ENCODE measurements at places on chromosomes 16 and 17. TPM values are rescaled to one million over a fixed set of nuclear protein-coding genes. Genes with fewer than 3 reads are reported as not detected.

TP53TG3C gene
- total RNA-seq: not detected

ENO3 gene
- total RNA-seq: 12.9 TPM

CCDC78 gene
- total RNA-seq: 12.5 TPM

CA7 gene
- not detected for total RNA-seq

YPEL2 gene
- total RNA-seq: 2.3 TPM

PDILT gene
- total RNA-seq: not detected

KCNJ12 gene
- total RNA-seq: not detected

TEX14 gene
- total RNA-seq: 0.07 TPM

CALB2 gene
- total RNA-seq: 35.1 TPM

RAB26 gene
- total RNA-seq: 12.3 TPM

IL17C gene
- not detected for total RNA-seq

P4HB gene
- 750 TPM for total RNA-seq

DNA sequence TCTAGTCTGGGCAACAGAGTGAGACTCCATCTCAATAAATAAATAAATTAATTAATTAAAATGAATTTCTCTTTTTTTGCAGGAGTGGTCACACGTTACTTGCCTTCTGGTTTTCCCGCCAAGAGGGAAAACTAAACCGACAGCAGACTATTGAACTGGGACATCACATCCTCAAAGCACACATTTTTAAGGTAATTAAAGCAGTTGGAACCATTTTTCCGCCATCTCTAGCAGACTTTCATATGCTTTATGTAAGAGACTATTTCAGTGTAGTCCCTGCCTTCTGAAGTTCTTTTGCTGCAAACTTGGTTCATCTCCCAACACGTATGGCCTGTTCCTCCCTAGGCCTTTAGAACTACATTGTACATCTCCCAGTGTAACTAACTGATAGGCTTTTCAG is 66.5 kb downstream of the CYB561 start:
- no peaks in the 10 kb centered on the region for H3K4me1 ChIP-seq
- H3K27me3 ChIP-seq: no peaks in the 10 kb centered on the region
- no peak for DNase-seq
- peaks cover 6% of the 10 kb centered on the region for H3K36me3 ChIP-seq
- H3K27ac ChIP-seq: no peak overlapping the region
- H3K4me3 ChIP-seq: no peak overlapping the region

GRCh38 chr17:17387498-17388362 is 84.6 kb downstream of the NT5M start:
- DNase-seq: peak; percentile 89
- H3K4me1 ChIP-seq: peaks cover 15% of the 10 kb centered on the region
- H3K4me3 ChIP-seq: no peak overlapping the region

- no peak overlapping the region for H3K27ac ChIP-seq
- no peaks in the 10 kb centered on the region for H3K4me1 ChIP-seq
- DNase-seq: no peak
- H3K27me3 ChIP-seq: no peaks in the 10 kb centered on the region
Measured at GRCh38 chr16:3748307-3748706, 31.0 kb upstream of the TRAP1 start.

- H3K4me3 ChIP-seq: no peak overlapping the region
- H3K27ac ChIP-seq: no peak overlapping the region
- no peak for DNase-seq
- peaks cover 27% of the 10 kb centered on the region for H3K36me3 ChIP-seq
- peaks cover 22% of the 10 kb centered on the region for H3K27me3 ChIP-seq
- H3K4me1 ChIP-seq: peaks cover 34% of the 10 kb centered on the region
Measured at GRCh38 chr17:45388604-45389325, 43.9 kb downstream of the ARHGAP27 start.

DNA sequence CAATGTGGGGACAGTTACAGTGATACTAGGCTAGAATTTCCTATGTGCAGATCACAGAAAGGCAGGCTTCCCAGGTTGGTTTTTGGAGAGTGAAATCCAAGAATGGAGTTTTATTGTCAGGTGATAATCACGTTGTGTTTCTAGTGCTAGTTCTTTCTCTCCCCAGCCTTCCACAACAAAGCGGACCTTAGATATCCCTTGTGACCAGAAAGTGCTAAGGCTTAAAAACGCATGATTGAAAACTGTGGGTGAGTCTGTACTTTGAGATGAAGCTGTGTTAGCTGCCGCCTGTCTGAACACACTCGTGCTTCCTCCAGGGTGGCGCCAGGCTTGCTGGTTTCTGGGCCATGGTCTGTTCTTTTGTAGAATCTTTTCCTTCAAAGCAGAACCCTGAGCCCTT is 52.1 kb downstream of the BANP start:
- H3K27ac ChIP-seq: no peak overlapping the region
- no peak for DNase-seq
- H3K36me3 ChIP-seq: peaks cover 23% of the 10 kb centered on the region
- H3K4me3 ChIP-seq: no peak overlapping the region

GRCh38 chr17:6261466-6261865 is 173.5 kb downstream of the AIPL1 start:
- no peak overlapping the region for H3K27ac ChIP-seq
- peaks cover 97% of the 10 kb centered on the region for H3K27me3 ChIP-seq
- no peak for DNase-seq
- H3K4me3 ChIP-seq: no peak overlapping the region

DNA sequence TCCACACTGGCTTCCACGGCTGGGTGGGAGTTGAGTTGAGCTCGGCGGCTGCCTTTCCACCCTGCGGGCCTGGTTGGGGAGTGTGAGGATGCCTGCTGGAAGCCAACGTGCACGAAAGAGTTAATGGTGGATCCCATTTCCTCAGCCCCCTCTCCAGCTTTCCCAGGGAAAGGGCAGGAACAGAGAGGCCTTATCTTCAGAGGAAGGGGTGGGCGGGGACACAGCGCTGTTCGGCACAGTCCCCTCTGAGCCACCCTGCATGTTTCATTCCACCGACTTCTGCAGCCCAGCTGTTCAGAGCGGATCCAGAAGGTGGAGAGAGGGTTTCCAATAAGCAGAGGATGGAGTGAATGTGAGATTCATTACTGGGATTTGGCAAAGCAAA is 295.3 kb downstream of the SEC14L1 start:
- no peak for DNase-seq
- H3K4me1 ChIP-seq: no peaks in the 10 kb centered on the region
- H3K36me3 ChIP-seq: peaks cover 36% of the 10 kb centered on the region
- no peaks in the 10 kb centered on the region for H3K27me3 ChIP-seq
- H3K4me3 ChIP-seq: no peak overlapping the region

GRCh38 chr17:50909765-50910605 is 43.8 kb upstream of the TOB1 start:
- peak overlapping the region; percentile 48 for H3K27ac ChIP-seq
- no peak overlapping the region for H3K4me3 ChIP-seq
- DNase-seq: no peak
- H3K4me1 ChIP-seq: peaks cover 45% of the 10 kb centered on the region
- H3K27me3 ChIP-seq: no peaks in the 10 kb centered on the region

- H3K4me3 ChIP-seq: no peak overlapping the region
- peaks cover 95% of the 10 kb centered on the region for H3K27me3 ChIP-seq
- no peak for DNase-seq
Measured at GRCh38 chr16:85833219-85833920, 33.9 kb downstream of the COX4I1 start.

GRCh38 chr16:68629351-68629910 is 15.7 kb upstream of the CDH3 start:
- no peak overlapping the region for H3K27ac ChIP-seq
- H3K4me3 ChIP-seq: no peak overlapping the region
- H3K27me3 ChIP-seq: no peaks in the 10 kb centered on the region
- no peaks in the 10 kb centered on the region for H3K4me1 ChIP-seq
- DNase-seq: no peak

GRCh38 chr17:61323909-61324868 is 75.5 kb upstream of the TBX2 start:
- no peak overlapping the region for H3K4me3 ChIP-seq
- no peak for DNase-seq
- no peaks in the 10 kb centered on the region for H3K36me3 ChIP-seq
- no peaks in the 10 kb centered on the region for H3K4me1 ChIP-seq
- H3K27ac ChIP-seq: no peak overlapping the region
- peaks cover 16% of the 10 kb centered on the region for H3K27me3 ChIP-seq

- peak overlapping the region; percentile 80 for H3K27ac ChIP-seq
- no peaks in the 10 kb centered on the region for H3K27me3 ChIP-seq
- DNase-seq: peak; percentile 66
- H3K4me1 ChIP-seq: peaks cover 64% of the 10 kb centered on the region
Measured at GRCh38 chr16:81315271-81316175, 761 bp downstream of the GAN start.

GRCh38 chr17:81334391-81334901 is 39.3 kb upstream of the SLC38A10 start:
- no peak for DNase-seq
- no peak overlapping the region for H3K4me3 ChIP-seq
- peaks cover 53% of the 10 kb centered on the region for H3K4me1 ChIP-seq
- H3K27ac ChIP-seq: no peak overlapping the region
- H3K27me3 ChIP-seq: no peaks in the 10 kb centered on the region

- no peaks in the 10 kb centered on the region for H3K4me1 ChIP-seq
- peak overlapping the region; percentile 24 for H3K4me3 ChIP-seq
- H3K27me3 ChIP-seq: no peaks in the 10 kb centered on the region
- peak overlapping the region; percentile 90 for H3K27ac ChIP-seq
- H3K36me3 ChIP-seq: peaks cover 30% of the 10 kb centered on the region
Measured at GRCh38 chr17:64056269-64057005, 36.0 kb upstream of the ICAM2 start.

- no peak overlapping the region for H3K27ac ChIP-seq
- no peaks in the 10 kb centered on the region for H3K4me1 ChIP-seq
- H3K36me3 ChIP-seq: no peaks in the 10 kb centered on the region
- H3K4me3 ChIP-seq: no peak overlapping the region
- H3K27me3 ChIP-seq: no peaks in the 10 kb centered on the region
Measured at GRCh38 chr16:13438064-13438463, 481.9 kb upstream of the ERCC4 start.

- DNase-seq: no peak
- H3K36me3 ChIP-seq: no peaks in the 10 kb centered on the region
- H3K4me3 ChIP-seq: no peak overlapping the region
Measured at GRCh38 chr16:72905581-72905980, 142.3 kb downstream of the ZFHX3 start.

DNA sequence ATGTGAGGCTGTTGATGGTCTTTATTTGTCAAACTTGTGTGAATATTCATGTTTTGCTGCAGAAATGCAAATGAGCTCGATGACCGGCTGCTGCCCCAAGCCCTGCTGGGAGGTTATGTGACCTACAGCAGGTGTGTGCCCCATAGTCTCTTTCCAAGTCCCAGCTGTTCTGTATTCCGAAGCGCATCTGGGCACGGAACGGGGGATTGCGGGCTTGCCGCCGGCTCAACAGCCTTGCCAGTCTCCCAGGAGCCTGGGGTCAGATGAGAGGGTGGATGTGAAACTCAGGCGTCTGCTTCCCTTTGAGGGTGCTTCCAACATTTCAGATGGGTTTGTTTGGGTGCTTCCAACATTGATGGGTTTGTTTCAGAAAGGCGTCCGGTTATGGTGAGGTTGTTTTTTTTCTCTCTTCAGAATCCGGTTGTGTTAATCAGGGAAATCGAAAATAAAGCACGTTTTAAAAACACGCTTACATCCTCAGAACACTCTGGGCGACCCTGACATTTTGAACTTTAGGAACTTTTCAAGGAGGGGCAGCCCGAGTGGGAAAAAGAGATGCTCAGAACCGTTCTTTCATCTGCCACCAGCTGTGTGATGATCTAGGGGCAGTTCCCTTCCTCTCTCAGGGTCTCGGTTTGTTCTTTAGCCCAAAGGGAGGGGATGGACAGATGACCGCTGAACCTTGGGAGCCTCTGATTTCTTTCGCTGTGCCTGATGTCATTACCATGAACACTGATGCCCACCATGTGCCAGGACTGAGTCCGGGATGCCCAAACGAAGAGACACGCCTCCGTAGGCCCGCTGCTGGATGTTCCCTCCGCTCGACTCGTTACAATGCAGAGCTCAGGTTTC is 47.8 kb upstream of the AMZ2 start:
- H3K4me3 ChIP-seq: peak overlapping the region; percentile 40
- no peak for DNase-seq
- peaks cover 18% of the 10 kb centered on the region for H3K36me3 ChIP-seq
- H3K27ac ChIP-seq: no peak overlapping the region
- peaks cover 8% of the 10 kb centered on the region for H3K4me1 ChIP-seq

- no peaks in the 10 kb centered on the region for H3K36me3 ChIP-seq
- H3K27ac ChIP-seq: no peak overlapping the region
- no peak overlapping the region for H3K4me3 ChIP-seq
Measured at GRCh38 chr16:27724482-27725235, 174.7 kb downstream of the KATNIP start.

- peaks cover 22% of the 10 kb centered on the region for H3K36me3 ChIP-seq
- H3K4me1 ChIP-seq: peaks cover 7% of the 10 kb centered on the region
- H3K4me3 ChIP-seq: no peak overlapping the region
- no peaks in the 10 kb centered on the region for H3K27me3 ChIP-seq
Measured at GRCh38 chr16:29857133-29857760, 5.8 kb downstream of the CDIPT start.

DNA sequence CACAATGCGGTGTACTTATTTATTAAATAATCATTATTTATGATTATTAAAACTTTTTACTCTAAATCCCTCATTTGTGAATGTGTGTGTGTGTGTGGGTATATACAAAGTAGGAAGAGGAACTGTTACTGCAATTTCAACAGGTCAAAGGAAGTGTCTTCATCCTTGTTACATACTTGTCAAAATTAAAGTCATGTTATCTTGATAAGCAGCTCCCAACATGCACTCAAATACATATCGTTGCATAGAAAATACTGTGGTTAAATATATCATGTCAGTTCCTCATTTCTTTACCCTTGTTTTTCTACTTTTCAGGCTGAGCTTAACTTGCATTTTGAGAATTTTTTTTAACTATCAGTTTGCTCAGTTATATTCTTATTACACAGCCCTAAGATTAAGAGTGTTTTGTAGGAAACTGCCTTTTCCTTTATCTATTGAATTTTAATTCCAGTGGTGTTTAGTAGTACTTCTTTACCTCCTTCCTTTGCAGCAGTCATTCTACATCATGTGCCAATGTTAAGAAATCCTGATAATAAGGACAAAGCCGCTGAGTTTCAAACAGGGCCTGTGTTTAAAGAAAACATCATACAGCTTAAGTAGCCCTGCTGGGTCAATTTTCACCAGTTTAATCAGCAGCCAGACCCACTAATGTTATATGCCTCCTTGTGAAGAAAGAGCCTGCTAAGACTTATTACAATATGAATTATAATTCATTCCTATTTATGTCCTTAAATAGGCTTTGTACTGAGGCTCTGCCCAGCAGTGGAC is 7.2 kb downstream of the EFCAB5 start:
- no peaks in the 10 kb centered on the region for H3K36me3 ChIP-seq
- H3K27ac ChIP-seq: no peak overlapping the region
- no peak for DNase-seq
- no peaks in the 10 kb centered on the region for H3K27me3 ChIP-seq

- H3K27me3 ChIP-seq: no peaks in the 10 kb centered on the region
- DNase-seq: peak; percentile 87
- H3K36me3 ChIP-seq: peaks cover 17% of the 10 kb centered on the region
- H3K27ac ChIP-seq: peak overlapping the region; percentile 90
Measured at GRCh38 chr16:10992797-10993196, 48.4 kb downstream of the CLEC16A start.

GRCh38 chr17:78583091-78583490 is 5.9 kb upstream of the DNAH17 start:
- H3K27ac ChIP-seq: no peak overlapping the region
- H3K27me3 ChIP-seq: peaks cover 61% of the 10 kb centered on the region
- no peak for DNase-seq
